ENCODE measurements at places on chromosomes 7 and 10. TPM values are rescaled to one million over a fixed set of nuclear protein-coding genes. Genes with fewer than 3 reads are reported as not detected.

DNA sequence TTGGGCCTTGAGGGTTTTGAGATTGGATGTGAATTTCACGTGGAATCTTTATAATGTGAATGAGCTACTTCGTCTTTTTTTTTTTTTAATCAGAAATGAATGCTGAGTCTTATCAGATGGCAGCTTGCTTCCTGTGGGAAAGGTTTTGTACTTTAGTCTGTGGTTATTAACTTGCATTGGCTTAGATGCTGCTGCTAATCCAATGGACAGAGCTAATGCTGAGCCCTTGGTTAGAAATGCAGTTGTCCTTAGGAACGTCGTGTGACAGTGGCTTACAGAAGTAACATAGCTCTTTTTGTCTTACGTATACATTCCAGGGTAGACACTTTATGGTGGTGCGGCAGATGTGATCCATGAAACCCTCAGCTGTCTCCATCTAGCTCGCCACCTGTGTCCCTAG is 32.8 kb downstream of the ADCY1 start:
- H3K27me3 ChIP-seq = peaks cover 14% of the 10 kb centered on the region
- peaks cover 17% of the 10 kb centered on the region for H3K36me3 ChIP-seq
- no peak overlapping the region for H3K27ac ChIP-seq
- no peak overlapping the region for H3K4me3 ChIP-seq
- no peak for DNase-seq

DNA sequence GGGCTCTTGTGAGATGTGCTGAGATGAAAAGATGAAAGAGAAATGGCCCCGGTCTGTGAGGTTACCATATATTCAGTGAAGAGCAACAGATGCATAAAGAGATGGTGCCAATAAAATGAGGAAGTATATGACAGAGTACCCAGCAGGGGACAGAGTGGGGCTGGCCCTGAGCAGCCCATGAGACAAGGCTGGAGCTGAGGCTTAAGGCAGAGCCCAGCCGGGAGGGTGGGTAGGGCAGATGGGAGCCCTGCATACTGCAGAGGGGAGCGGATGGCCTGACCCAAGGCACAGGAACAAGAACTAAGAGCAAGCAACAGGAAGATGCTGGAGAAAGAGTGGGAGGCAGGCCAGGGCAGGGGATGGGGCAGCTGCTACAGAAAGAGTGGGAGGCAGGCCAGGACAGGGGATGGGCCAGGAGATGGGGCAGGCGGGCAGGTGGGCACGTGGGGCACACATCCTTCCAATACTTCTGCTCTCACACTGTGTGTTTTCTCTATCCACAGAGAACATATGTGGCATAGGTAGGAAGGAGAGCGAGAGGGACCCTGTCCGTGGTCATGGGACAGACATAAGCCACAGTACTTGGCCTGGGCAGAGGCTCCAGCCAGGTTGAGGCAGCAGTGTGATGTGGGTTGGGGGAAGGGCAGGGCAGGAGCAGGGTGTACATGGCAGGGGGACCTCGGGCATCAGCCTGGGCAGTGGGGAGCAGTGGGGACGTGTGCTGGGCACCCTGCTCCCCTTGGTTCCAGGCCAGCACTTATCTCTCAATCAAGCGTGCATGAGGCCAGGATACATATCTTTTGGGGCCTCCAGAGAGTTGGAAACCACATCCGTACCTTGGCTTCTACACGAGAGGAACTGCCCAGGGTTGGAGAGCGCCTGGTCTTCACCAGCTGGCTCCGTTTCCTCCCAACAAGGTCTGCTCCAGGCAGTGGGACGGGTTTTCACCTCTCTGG is 91.6 kb upstream of the IKZF1 start:
- no peak overlapping the region for H3K4me3 ChIP-seq
- no peak for DNase-seq
- H3K36me3 ChIP-seq = no peaks in the 10 kb centered on the region
- H3K27ac ChIP-seq = no peak overlapping the region
- no peaks in the 10 kb centered on the region for H3K4me1 ChIP-seq
- peaks cover 12% of the 10 kb centered on the region for H3K27me3 ChIP-seq

DNA sequence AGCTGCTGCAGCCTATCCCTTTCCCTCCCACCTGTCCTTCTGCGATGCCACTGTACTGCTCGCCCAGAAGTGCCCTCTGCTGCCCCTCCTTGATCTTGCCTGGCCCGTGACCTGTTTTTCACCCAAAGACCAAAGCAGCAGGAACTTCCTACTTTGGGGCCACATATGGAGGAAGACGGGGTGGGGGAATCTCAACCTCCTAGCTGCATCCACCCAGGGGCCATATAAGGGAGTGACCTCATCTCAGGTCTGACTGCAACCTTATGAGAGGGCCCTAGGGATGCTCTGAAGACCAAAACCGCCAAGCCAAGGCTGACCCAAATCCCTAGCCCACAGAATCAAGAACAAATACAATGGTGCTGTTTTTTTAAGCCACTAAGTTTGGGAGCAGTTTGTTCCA is 15.7 kb downstream of the PRKCQ start:
- no peak for DNase-seq
- no peak overlapping the region for H3K27ac ChIP-seq
- peaks cover 4% of the 10 kb centered on the region for H3K27me3 ChIP-seq
- H3K4me1 ChIP-seq = peaks cover 17% of the 10 kb centered on the region

- H3K4me3 ChIP-seq = no peak overlapping the region
- H3K27ac ChIP-seq = no peak overlapping the region
- H3K36me3 ChIP-seq = peaks cover 13% of the 10 kb centered on the region
- H3K27me3 ChIP-seq = no peaks in the 10 kb centered on the region
- no peak for DNase-seq
These were observed 179.2 kb upstream of the ZMIZ1 start for GRCh38 chr10:78889536-78890063.

The NRCAM gene
- 120 TPM for total RNA-seq

DNA sequence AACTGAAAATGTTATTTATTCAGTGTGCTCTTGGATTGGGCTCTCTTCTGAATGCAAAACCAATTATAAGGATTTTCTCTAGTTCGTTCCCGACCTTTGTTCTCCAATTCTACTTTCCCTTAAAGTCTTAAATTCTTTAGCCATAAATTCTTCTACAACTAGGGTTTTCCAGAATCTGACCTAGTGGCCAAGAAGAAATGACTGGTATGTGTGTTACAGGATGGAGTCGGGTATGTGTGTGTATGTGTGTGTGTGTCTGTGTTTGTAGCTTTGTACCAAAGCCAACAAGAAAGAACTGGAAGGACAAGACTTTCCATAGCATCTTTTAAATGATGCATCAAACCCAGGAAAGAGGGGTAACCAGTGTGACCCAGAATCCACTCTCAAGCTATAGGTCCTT is 25.8 kb upstream of the LEP start:
- H3K36me3 ChIP-seq = peaks cover 4% of the 10 kb centered on the region
- no peak overlapping the region for H3K4me3 ChIP-seq
- H3K4me1 ChIP-seq = peaks cover 5% of the 10 kb centered on the region
- H3K27me3 ChIP-seq = peaks cover 9% of the 10 kb centered on the region

The TNPO3 gene
- total RNA-seq = 53.8 TPM

DNA sequence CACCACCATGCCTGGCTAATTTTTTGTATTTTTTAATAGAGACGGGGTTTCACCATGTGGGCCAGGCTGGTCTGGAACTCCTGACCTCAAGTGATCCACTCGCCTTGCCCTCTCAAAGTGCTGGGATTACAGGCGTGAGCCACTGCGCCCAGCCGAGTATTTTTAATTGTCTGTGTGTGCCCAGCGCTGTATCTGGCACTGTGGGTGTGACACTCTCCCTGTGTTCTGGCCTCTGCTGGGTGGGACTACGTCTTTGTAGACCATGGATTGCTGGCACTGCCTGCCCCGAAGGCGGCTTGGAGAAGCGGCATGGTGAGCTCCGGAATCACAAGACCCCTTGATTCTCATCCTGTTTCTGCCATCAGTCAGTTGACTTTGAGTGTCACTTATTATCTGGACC is 136.2 kb downstream of the CDH23 start:
- H3K36me3 ChIP-seq = peaks cover 8% of the 10 kb centered on the region
- peaks cover 12% of the 10 kb centered on the region for H3K27me3 ChIP-seq
- H3K4me1 ChIP-seq = peaks cover 46% of the 10 kb centered on the region
- peak overlapping the region; percentile 76 for H3K27ac ChIP-seq

The EN2 gene
- 0.20 TPM for total RNA-seq

The CHN2 gene
- 63.2 TPM for total RNA-seq

- DNase-seq = no peak
- peaks cover 3% of the 10 kb centered on the region for H3K27me3 ChIP-seq
- peaks cover 2% of the 10 kb centered on the region for H3K4me1 ChIP-seq
- H3K4me3 ChIP-seq = no peak overlapping the region
These were observed 133.3 kb downstream of the DGKB start for GRCh38 chr7:14769261-14769660.

GRCh38 chr7:112515989-112516388 is 35.2 kb downstream of the LSMEM1 start:
- no peaks in the 10 kb centered on the region for H3K27me3 ChIP-seq
- no peak for DNase-seq
- H3K27ac ChIP-seq = no peak overlapping the region
- H3K36me3 ChIP-seq = no peaks in the 10 kb centered on the region
- H3K4me3 ChIP-seq = no peak overlapping the region
- peaks cover 10% of the 10 kb centered on the region for H3K4me1 ChIP-seq

- H3K36me3 ChIP-seq = no peaks in the 10 kb centered on the region
- H3K27me3 ChIP-seq = peaks cover 3% of the 10 kb centered on the region
- no peak overlapping the region for H3K27ac ChIP-seq
- no peak overlapping the region for H3K4me3 ChIP-seq
- H3K4me1 ChIP-seq = no peaks in the 10 kb centered on the region
These were observed 115.4 kb downstream of the NT5C2 start for GRCh38 chr10:103077491-103078308.

The ACSM6 gene
- total RNA-seq = not detected

- H3K4me3 ChIP-seq = no peak overlapping the region
- H3K27me3 ChIP-seq = no peaks in the 10 kb centered on the region
- H3K36me3 ChIP-seq = no peaks in the 10 kb centered on the region
- no peak overlapping the region for H3K27ac ChIP-seq
- no peak for DNase-seq
- no peaks in the 10 kb centered on the region for H3K4me1 ChIP-seq
These were observed 661.7 kb upstream of the SORCS1 start for GRCh38 chr10:107826171-107826570.

The GHRHR gene
- total RNA-seq = not detected

GRCh38 chr7:45939574-45939973 is 18.5 kb upstream of the IGFBP3 start:
- peaks cover 6% of the 10 kb centered on the region for H3K36me3 ChIP-seq
- H3K27me3 ChIP-seq = peaks cover 2% of the 10 kb centered on the region
- H3K4me3 ChIP-seq = no peak overlapping the region
- H3K4me1 ChIP-seq = peaks cover 2% of the 10 kb centered on the region
- no peak for DNase-seq
- no peak overlapping the region for H3K27ac ChIP-seq

DNA sequence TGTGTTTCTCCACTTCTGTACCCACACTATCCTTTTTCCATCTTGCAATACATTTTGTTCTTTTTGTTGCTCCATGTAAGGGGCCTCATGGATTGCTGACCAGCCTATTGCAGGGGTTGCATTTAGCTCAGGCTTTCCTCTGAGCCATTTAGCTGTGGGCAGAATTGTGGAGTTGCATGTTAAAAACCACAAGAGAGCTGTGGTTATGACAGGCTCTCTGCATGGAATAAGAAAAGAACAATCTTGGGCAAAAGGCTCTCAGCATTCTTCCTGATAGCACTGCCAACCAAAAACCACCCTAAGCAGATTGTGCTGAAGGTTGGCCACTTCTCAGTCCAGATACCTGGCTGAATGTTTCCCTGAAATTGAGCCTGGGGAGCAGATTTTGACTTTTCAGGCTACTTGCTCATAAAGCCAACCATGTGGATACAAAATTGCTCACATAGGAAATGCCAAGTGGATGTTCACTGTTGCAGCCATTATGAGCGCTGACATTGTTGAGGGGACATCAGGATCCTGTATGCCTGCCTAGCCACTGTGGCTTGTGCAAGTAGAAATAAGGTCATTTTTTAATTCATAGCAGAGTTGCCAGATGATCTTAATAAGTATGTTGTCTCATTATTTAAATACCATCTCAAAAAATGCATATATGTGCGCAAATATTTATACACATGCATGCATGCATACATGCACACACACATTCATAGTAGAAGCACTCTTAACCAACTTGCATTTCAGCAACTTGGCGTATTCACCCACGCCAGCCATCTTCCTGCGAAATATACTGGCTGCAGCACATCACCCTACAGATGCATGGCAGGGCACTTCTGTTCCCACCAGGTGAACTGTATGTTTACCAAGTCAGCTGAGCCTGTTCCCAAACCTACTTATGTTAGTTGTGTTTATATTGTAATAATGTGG is 695.4 kb downstream of the LRMDA start:
- H3K4me1 ChIP-seq = peaks cover 18% of the 10 kb centered on the region
- no peaks in the 10 kb centered on the region for H3K36me3 ChIP-seq

The OR2A42 gene
- not detected for total RNA-seq

- peak overlapping the region; percentile 86 for H3K27ac ChIP-seq
- peaks cover 5% of the 10 kb centered on the region for H3K36me3 ChIP-seq
- no peak for DNase-seq
- H3K27me3 ChIP-seq = peaks cover 6% of the 10 kb centered on the region
- peak overlapping the region; percentile 92 for H3K4me3 ChIP-seq
These were observed 828 bp upstream of the MALSU1 start for GRCh38 chr7:23298141-23298881.

The SH2B2 gene
- 11.6 TPM for total RNA-seq

The TRPV6 gene
- total RNA-seq = 0.27 TPM

- no peaks in the 10 kb centered on the region for H3K27me3 ChIP-seq
- H3K4me1 ChIP-seq = peaks cover 22% of the 10 kb centered on the region
- DNase-seq = no peak
- H3K36me3 ChIP-seq = no peaks in the 10 kb centered on the region
- H3K4me3 ChIP-seq = no peak overlapping the region
These were observed 567.3 kb downstream of the AUTS2 start for GRCh38 chr7:70165477-70166170.

DNA sequence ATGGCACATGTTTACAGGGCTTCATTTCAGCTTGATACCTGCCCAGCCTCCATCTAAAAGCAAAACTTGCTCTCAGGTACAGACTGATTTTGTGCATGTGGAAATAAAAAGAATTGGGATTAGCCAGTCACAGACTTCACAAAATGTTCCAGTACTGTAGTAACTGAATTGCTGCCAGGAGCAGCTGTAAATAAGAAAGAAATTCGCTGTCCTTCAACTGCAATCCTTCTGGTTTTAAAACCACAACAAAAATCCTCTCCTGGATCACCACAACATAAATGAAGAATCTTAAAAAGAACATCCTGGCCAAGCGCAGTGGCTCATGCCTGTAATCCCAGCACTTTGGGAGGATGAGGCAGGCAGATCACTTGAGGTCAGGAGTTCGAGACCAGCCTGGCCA is 3.9 kb upstream of the MIOS start:
- H3K4me1 ChIP-seq = no peaks in the 10 kb centered on the region
- H3K36me3 ChIP-seq = peaks cover 9% of the 10 kb centered on the region
- DNase-seq = no peak
- no peak overlapping the region for H3K4me3 ChIP-seq
- no peaks in the 10 kb centered on the region for H3K27me3 ChIP-seq

GRCh38 chr10:31697271-31698180 is 231.1 kb downstream of the ARHGAP12 start:
- H3K27me3 ChIP-seq = no peaks in the 10 kb centered on the region
- peak overlapping the region; percentile 78 for H3K27ac ChIP-seq
- peaks cover 15% of the 10 kb centered on the region for H3K36me3 ChIP-seq
- H3K4me3 ChIP-seq = no peak overlapping the region
- H3K4me1 ChIP-seq = peaks cover 22% of the 10 kb centered on the region
- DNase-seq = no peak

The LIPF gene
- total RNA-seq = not detected

GRCh38 chr10:34689053-34689452 is 126.0 kb downstream of the PARD3 start:
- H3K4me3 ChIP-seq = no peak overlapping the region
- H3K4me1 ChIP-seq = peaks cover 6% of the 10 kb centered on the region
- H3K36me3 ChIP-seq = peaks cover 6% of the 10 kb centered on the region
- H3K27ac ChIP-seq = no peak overlapping the region
- DNase-seq = no peak
